Chondrocyte (in vitro differentiated cells): ENCODE measurements at places on chromosomes 13 and 19.

DNA sequence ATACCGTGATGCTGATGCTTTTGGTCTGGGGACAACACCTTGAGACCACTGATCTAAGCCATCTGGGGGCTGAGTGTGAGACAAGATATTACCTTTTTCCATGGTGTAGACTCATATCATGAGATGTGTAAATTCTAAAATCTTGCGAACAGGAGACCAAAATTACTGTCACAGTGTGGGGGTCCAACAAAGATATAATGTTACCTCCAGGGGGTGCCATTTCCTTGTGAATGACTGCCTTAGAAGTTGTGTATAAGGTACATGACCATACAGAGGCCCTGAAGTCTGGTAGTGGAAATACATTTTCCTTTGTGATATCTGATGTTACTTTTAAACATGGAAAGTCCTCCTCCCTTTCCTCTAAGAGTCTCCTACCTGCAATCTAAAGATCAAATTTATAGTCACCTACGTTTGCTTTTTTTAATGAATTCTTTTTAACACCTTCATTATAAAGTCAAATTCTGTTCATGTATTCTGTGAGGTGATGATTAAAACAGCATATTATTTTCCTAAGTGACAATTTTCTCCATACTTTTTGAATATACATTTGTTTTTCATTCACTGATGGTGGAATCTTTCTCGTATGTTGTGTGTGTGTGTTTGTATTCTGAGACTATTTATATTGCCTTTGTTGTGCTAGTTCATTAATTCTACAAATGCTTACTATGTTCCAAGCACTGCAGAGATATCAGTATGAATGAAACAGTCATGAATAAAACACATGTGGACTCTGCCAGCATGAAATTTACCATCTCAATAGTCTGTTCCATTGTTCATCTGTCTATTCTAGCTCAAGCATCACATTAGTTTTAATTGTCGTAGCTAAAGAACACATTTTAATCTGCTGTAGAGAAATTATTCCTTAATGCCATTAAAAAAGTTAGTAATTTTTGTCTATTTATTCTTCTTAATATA is 113.7 kb downstream of the RFC3 start:
- DNase-seq, result no peak

GRCh38 chr19:50928831-50929230 is 17.6 kb upstream of the KLK4 start:
- no peak for DNase-seq

DNA sequence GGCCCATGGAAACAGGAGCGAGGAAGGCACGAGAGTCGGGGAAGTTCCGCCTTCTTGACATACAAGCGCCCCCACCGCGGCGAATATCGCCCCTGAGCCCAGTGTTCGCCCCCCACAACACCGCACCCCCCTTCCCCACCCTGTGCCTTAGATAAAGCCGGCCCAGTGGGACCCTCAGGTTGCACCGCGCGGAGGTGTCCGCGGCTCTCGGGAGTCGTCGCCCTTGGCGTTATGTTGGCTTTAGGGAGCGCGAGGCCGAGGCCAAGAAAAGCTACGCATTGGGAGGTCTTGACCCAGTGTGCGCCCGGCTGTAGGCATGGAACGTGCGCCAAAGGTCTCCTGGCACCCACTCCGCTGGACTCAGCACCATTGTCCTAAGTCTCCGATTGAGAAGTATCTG is 603 bp upstream of the ZNF132 start:
- no peak for DNase-seq

DNA sequence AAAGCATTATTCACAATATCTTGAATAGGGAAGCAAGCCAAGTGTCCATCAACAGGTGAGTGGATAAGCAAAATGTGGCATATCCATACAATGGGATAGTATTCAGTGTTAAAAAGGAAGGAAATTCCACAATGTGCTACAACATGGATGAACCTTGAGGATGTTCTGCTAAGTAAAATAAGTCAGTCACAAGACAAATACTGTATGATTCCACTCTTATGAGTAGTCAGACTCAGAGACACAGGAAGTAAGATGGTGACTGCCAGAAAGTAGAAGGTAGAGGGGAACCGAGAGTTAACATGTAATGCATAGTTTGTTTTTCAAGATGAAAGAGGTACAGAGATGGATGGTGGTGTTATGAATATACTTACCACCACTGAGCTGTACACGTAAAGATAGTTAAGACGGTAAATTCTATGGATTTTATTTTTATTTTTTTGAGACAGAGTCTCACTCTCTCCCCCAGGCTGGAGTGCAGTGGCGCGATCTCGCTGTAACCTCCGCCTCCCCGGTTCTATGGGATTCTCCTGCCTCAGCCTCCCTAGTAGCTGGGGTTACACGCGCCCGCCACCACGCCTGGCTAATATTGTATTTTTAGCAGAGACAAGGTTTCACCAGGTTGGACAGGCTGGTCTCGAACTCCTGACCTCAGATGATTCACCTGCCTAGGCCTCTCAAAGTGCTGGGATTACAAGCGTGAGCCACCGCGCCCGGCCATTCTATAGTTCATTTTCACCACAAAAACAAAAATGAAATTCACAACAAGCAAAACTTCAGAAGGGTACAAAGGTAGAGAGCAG is 1.0 kb upstream of the CHAMP1 start:
- DNase-seq, result no peak

DNA sequence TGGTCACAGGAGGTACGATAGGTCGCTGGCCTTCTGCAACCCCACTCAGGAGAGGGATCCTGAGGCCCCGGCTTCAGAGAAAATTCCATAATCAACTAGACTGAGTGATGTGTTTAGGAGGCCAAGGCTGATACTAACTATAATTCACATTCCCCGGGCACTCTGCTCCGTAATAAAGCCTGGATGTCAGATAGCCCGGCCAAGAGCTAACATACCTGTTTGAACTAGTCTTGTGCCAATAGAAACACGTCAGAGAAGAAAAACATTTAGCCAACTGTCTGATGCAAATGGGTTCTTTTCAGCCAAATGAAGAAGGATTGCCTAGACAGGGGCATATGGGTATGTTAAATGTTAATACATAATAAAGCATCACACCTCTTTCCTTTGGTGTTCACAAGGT is 204.2 kb downstream of the TSHZ3 start:
- DNase-seq, result no peak

DNA sequence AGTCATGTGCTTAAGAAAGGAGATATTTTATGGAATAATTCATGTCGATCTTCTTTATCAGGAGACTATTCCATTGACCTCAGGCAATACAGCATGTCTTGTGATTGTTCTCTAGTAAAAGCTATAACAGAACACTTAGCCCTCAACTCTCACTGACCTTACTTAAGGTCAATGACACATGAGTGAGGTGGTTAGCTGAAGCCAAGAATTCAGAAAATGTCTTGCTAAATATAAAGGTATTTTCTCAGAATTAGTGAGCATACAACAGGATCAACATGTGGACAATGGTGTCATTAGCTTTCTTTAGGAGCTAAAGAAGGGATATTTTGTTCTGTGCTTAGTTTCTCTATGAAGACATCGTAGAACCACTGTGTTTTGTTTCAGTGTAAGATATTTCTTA is 1730.4 kb upstream of the SLC10A2 start:
- no peak for DNase-seq

- no peak for DNase-seq
Observed at GRCh38 chr13:58843567-58843966, 1212.0 kb downstream of the PCDH17 start.

- no peak for DNase-seq
Observed at GRCh38 chr13:59279028-59279427, 884.7 kb downstream of the DIAPH3 start.

DNA sequence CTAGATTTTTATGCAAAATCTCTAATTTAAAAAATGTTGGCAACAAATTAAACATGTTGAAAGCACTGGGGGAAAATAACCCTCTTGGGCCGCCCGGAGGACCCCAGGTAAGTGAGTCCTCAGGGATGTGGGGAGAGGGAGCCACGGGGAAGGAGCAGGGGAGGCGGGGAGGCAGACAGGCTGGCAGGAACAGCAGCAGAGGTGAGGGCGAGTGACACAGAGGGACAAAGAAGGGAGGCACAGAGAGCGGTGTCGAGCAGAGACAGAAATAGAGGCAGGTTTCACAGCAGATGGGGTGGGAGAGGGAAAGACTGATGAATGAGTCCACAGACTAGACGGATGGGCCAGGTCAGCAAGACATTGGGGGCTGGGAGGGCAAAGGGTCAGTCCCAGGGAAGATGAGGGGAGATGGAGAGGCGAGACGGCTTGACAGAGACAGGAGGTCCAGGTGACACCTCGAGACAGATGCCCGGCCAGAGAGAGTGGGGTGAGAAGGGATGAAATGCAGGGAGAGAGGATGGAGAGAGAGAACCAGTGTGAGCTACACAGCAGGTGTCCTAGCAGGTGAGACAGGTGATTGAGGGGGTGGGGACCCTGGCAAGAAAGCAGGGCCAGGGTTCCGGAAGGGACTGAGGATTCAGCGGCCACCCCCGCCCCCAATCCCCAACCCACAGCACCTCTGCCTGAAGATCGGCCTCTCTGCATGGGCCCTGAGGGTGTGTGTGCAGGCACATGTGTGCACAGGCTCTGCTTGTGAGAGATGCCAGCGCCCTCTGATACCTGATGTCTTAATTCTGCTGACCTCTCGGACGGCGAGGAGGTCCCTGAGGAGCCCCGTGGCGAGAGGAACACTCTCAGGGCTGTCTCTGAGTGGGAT is 3.8 kb downstream of the LRRC4B start:
- DNase-seq, result no peak

- DNase-seq, result no peak
Observed at GRCh38 chr13:94270556-94270955, 208.9 kb downstream of the DCT start.

DNA sequence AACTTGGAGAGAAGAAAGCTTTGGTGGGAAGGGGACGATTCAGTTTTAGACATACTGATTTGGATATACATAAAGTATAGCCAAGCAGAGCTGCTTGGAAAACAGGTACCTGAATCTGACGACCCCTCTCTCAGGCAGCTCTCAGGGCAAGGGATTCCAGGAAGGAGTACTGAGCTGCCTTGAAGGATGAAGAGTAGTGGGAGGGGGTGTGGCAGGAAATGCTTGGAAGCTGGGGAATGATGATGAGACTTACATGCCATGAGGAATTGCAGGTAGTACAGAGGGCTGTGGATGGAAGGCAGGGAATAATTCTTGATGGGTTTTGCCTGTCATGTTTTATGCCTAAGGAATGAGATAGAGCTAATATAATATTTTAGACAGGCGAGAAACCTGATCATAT is 38.7 kb downstream of the HTR2A start:
- DNase-seq, result no peak

GRCh38 chr13:81658598-81659370 is 1317.9 kb upstream of the SPRY2 start:
- no peak for DNase-seq
